ENCODE measurements at places on chromosomes 5 and 9. TPM values are rescaled to one million over a fixed set of nuclear protein-coding genes. Genes with fewer than 3 reads are reported as not detected.

The ORM2 gene
- 1.6 TPM for total RNA-seq

The SLC34A1 gene
- total RNA-seq = not detected

The ADAMTS2 gene
- total RNA-seq = 58.7 TPM

The MSMP gene
- not detected for total RNA-seq

The GRIA1 gene
- total RNA-seq = not detected

The CENPH gene
- 1.0 TPM for total RNA-seq

The FAM78A gene
- 5.3 TPM for total RNA-seq

Data from omental fat pad (tissue), 4 donors.